ENCODE measurements at places on chromosomes 5 and 9.

GRCh38 chr9:126857261-126857960 is 3.0 kb upstream of the ZBTB34 start:
- DNase-seq = no peak

GRCh38 chr9:107211284-107211923 is 71.7 kb upstream of the RAD23B start:
- DNase-seq = no peak

DNA sequence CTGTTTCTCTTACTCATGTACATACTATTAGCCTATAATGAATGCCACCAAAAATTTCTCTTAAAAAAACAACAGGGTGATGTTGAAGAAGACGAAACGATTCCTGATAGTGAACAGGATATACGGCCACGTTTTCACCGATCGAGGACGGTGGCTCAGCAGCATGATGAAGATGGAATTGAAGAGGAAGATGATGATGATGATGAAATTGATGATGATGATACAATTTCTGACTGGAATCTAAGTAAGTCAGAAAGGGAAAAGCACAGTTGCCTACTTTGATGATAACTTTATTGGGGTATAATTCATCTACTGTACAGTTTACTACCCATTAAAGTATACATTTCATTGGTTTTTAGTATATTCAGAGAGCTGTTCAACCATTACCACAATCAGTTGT is 66.5 kb downstream of the TNPO1 start:
- DNase-seq = no peak

DNA sequence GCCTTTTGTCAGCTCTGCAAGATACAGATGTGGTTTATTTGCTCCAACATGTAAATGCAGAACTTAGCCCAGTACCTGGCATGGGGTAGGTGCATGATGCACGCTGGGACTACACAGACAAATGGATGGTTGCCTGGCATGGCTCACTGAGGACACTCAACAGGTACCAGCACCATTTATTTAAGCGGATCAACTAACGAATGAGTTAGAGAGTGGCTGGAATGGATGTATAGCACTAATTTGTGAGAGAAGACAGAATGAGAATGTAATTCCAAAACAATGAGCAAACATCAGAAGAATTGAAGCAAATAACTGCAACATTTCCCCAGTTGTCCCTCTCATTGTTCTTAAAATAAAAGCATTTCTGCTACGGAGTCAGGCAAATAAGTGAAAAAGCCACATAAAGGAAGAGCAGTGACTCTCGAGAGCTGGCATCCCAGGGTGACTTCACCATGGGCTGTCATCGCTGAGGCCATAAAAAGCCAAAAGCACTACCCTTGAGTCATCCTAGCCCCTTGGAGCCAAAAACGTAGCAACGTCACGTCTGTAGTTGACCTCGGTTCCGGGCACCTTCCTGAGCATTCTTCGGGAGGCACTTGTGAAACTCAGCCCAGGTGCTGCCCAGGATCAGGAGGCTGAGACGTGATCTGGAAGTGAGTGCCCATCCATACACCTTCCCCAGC is 290.3 kb downstream of the NSG2 start:
- no peak for DNase-seq

DNA sequence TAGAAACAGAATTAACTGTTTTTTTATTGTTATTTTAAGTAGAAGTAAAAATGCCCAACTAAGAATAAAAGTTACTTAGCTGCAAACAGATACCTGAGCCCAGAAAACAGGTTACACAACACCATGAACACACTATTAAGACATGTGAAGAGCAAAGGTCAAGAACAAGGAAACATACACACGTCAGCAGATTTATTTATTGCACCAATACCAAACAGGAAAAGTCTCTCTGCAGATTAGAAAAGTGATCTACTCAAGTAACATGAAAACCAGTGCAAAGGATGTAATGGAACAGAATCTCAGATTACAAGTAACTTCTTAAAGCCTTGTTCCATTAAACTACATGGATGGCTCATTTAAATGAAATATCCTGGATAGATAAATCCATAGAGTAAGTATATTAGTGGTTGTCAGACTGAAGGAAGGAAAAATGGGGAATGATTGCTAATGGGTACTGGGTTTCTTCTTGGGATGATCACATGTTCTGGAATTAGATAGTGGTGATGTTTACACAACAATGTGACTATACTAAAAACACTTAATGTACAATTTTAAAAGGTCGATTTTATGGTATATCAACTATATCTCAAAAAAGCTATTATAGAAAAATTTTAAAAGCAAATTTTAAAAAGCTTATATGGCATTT is 6.1 kb downstream of the SAR1B start:
- peak; percentile 12 for DNase-seq

- no peak for DNase-seq
Observed at GRCh38 chr9:28342815-28343338, 769.6 kb upstream of the C9orf72 start.

DNA sequence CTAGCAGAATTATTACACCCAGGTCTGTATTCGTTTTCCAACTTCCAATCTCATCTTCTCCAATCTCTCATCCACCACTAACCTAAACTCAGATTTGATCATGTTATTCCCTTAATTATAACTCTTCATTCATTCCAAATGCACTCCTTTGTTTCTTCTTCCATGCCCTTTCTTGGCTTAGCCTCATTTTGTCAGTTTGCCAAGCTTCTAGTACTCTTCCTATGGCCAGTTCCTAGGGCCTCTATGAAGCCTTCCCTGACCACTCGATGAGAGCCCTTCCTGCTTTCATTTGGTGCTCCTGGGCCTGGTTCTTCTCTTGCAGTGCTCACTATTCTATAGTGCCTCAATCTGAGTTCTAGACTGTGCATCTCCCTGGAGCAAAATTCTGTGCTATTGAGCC is 5.8 kb downstream of the FAM219A start:
- DNase-seq = no peak

DNA sequence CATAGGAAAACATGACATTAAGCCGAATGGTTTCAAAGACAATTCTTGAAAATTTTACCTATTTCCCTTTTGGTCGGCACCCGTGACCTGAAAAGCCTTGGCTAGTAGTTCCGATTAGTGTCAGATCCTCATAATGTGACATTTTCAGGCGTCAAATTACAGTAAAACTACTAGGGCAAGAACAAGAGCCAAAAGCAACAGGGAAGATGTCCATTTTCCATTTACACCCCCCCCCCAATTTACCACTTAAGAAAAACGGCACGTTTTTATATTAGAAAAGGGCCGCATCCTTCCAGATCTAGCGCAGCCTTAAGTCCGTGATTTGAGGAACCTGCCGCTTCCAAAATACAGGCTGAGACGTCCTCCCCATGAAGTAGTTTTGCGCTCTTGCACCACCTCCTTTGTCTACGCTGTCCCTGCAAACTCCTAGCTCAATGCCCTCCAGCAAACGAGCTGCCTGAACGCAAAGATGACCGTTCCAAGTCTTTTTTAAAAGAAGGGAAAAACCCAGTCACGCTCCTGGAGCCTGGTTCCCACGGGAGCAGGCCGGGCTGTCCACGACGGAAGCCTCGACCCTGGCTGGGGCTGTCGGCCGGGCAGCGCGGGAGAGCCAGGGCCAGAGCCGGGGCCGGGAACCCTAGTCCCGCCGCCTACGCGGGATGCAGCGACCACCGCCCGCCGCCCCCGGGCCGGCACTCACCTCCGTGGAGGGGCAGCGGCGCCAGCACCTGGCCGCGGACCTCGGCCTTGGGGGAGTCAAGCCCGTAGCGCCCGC is 616 bp downstream of the RNF130 start:
- peak; percentile 3 for DNase-seq

- no peak for DNase-seq
Observed at GRCh38 chr9:23941051-23941450, 115.0 kb upstream of the ELAVL2 start.

DNA sequence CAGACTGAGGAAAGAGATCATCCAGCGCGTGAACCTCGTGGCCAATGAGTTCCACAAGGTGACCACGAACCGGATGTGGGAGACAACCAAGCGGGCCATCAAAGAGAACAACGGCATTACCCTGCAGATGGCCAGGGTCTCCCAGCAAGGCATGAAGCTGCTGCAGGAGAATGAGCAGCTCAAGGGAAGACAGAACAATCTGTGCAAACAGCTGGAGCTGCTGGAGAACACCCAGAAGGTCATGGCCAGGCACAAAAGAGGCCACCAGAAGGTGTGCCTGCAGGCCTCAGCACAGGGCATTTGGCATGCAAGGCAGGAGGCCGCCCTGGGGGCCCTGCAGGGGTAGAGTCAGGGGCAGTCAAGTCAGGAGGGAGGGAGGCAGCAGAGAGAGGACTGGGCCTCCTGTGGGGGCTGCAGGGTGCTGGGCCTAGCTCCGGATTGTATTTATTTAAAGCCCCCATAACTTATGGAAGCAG is 4.2 kb downstream of the PTRH1 start:
- DNase-seq = no peak

DNA sequence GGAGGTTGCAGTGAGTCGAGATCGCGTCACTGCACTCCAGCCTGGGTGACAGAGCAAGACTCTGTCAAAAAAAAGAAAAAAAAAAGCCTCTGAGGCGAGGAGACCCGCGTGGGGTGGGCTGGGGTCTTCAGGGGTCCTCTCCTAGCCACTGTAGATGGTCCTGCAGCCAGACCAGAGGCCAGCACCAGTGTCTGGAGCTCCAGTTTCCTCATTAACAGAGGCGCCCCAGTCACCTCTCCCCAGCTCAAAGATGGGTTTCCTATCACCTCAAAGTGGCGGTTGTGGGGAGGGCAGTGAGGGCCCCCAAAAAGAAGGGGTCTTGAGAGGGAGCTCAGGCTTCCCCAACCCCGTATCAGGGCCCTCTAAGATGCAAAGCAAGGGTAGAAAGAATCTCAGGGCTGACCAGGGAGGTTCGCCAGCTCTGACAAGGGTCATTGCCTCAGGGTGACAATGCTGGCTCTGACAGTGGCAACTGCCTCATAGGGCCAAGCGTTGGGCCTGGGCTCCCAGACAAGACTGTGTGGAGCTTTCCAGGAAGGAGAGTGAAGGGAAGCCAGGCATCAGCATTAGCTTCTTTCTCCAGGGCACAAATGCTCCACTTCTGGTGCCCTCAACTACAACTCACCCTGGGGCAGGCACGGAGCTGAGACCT is 15.0 kb downstream of the STK10 start:
- DNase-seq = no peak

DNA sequence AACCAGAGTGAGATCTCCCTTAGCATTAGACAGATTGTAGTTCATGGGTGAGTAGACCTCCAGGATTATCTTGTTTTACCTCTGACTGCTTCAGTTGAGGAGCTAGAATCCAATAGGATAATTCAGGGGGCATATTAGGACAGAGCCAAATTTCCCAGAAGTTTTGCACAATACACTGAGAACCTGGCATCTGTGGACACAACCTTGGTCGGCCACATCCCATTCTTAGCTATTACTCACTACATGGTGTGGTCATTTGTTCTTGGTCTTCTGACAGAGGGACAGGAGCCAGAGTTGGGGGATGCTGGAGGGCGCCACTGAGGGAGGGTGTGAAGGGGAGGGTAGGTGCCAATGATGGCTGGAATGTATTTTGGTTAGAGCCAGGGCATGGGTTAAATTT is 66.6 kb downstream of the NPR3 start:
- no peak for DNase-seq

GRCh38 chr5:131430794-131431193 is 166.9 kb downstream of the CDC42SE2 start:
- no peak for DNase-seq

- DNase-seq = no peak
Observed at GRCh38 chr5:50663636-50664035, 2.8 kb upstream of the PARP8 start.

GRCh38 chr5:173733021-173733420 is 116.6 kb upstream of the BOD1 start:
- DNase-seq = no peak

- DNase-seq = no peak
Observed at GRCh38 chr9:1870915-1871314, 144.2 kb upstream of the SMARCA2 start.

GRCh38 chr5:133995341-133995740 is 9.4 kb downstream of the VDAC1 start:
- no peak for DNase-seq

- no peak for DNase-seq
Observed at GRCh38 chr9:13750061-13750460, 470.6 kb upstream of the MPDZ start.

DNA sequence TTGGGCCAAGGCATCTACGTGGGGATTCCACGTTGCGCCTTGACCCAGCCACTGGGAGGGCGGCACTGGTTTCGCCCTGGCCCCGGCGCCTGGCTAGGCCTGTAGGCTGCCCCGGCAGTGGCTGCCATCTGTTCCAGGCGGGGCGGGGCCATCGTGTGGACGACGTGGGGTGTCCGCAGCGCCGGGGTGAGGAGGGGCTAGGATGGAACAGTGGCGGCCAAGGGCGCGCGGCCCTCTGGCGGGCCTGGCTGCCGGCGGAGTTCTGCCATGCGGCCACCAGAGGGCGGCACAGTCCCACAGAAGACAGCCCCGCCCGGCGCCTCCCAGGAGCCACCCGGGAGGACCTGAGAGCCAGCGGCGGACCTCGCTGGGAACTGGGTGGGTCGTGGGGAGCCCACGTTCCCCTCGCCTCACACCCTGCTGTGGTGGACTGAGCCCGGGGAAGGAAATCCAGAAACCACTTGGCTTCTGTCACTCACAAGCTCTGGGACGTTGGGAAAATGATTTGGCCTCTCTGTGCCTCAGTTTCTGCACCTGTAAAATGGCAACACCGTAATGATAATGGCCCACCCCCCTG is 22.6 kb upstream of the RAPGEF1 start:
- DNase-seq = peak; percentile 74
